Camera-type eye (tissue), 1 donor: ENCODE measurements at places on chromosomes 7 and 10. TPM values are rescaled to one million over a fixed set of nuclear protein-coding genes. Genes with fewer than 3 reads are reported as not detected.

Gene TMEM196
- 9.7 TPM for total RNA-seq

Gene ABCC2
- 3.4 TPM for total RNA-seq

Gene C7orf33
- 3.6 TPM for total RNA-seq

Gene TCAF2
- 2.3 TPM for total RNA-seq

Gene DDC
- total RNA-seq = 4.3 TPM

Gene SPDYE9
- total RNA-seq = not detected

Gene TLX1
- not detected for total RNA-seq

Gene TBC1D12
- total RNA-seq = 45.0 TPM

Gene GDF2
- not detected for total RNA-seq

Gene EPO
- total RNA-seq = not detected

Gene OR6B1
- total RNA-seq = not detected

Gene SLC16A9
- total RNA-seq = 32.4 TPM

Gene SHOC2
- 102 TPM for total RNA-seq

Gene GPR26
- 1.4 TPM for total RNA-seq

Gene OR9A2
- total RNA-seq = not detected

Gene RASA4B
- 42.7 TPM for total RNA-seq

Gene CACNB2
- 31.2 TPM for total RNA-seq

Gene NXPH1
- 1.6 TPM for total RNA-seq

Gene PSD
- total RNA-seq = 49.2 TPM

Gene BNIP3
- total RNA-seq = 135 TPM

Gene C10orf53
- total RNA-seq = not detected

Gene HOXA2
- total RNA-seq = not detected

Gene PDE6C
- total RNA-seq = 4.2 TPM

Gene HHEX
- total RNA-seq = 2.9 TPM
